ENCODE measurements at places on chromosomes 11 and 22. TPM values are rescaled to one million over a fixed set of nuclear protein-coding genes. Genes with fewer than 3 reads are reported as not detected.

- DNase-seq, result no peak
- H3K27me3 ChIP-seq, result no peaks in the 10 kb centered on the region
- H3K4me3 ChIP-seq, result no peak overlapping the region
- no peaks in the 10 kb centered on the region for H3K4me1 ChIP-seq
- no peaks in the 10 kb centered on the region for H3K36me3 ChIP-seq
- no peak overlapping the region for H3K27ac ChIP-seq
Measured at GRCh38 chr11:1906181-1906580, 13.3 kb upstream of the TNNT3 start.

DNA sequence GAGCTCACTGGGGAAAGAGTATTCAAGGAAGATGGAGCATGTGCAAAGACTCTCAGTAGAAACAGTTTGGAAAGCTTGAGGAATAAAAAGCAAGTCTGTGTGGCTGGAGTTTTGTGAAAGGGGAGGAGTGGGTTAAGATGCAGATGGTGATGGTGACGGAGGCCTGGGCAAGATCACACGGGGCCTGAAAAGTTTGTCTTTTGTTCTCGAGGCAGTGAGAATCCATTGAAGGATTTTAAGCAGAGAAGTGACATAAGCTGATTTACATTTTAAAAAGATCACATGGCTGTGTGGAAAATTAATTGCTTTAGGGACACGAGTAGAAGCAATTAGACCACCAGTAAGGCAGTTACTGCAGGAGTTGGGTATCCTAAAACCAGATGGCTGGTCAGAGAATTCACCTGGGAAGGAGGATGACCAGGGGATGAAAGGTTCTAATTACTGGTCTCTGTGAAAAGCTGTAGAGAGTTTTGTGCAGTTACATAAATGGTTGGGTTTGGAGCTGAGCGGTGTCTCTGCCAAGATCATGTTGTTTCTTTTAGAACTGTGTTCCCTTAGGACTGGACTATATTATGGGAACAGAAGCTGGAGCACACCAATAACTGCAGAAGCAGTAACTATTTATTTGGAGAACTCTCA lies 7.1 kb downstream of the RRP8 start:
- H3K27ac ChIP-seq, result no peak overlapping the region
- no peak overlapping the region for H3K4me3 ChIP-seq
- H3K27me3 ChIP-seq, result no peaks in the 10 kb centered on the region
- H3K36me3 ChIP-seq, result peaks cover 66% of the 10 kb centered on the region
- DNase-seq, result no peak
- H3K4me1 ChIP-seq, result peaks cover 25% of the 10 kb centered on the region

GRCh38 chr22:46071451-46072109 lies 78.7 kb upstream of the PPARA start:
- H3K4me3 ChIP-seq, result peak overlapping the region; percentile 38
- H3K4me1 ChIP-seq, result peaks cover 56% of the 10 kb centered on the region
- peaks cover 10% of the 10 kb centered on the region for H3K27me3 ChIP-seq
- H3K36me3 ChIP-seq, result peaks cover 4% of the 10 kb centered on the region

- H3K27ac ChIP-seq, result no peak overlapping the region
- no peaks in the 10 kb centered on the region for H3K36me3 ChIP-seq
- H3K4me1 ChIP-seq, result no peaks in the 10 kb centered on the region
Measured at GRCh38 chr11:36312611-36313472, 16.8 kb downstream of the PRR5L start.

- H3K4me3 ChIP-seq, result peak overlapping the region; percentile 34
- peaks cover 10% of the 10 kb centered on the region for H3K4me1 ChIP-seq
- peak; percentile 59 for DNase-seq
- no peaks in the 10 kb centered on the region for H3K27me3 ChIP-seq
Measured at GRCh38 chr11:58927393-58928106, 11.7 kb upstream of the GLYATL1 start.

- H3K27ac ChIP-seq, result no peak overlapping the region
- no peak overlapping the region for H3K4me3 ChIP-seq
- no peaks in the 10 kb centered on the region for H3K4me1 ChIP-seq
- H3K27me3 ChIP-seq, result no peaks in the 10 kb centered on the region
Measured at GRCh38 chr11:130999992-131000770, 83.9 kb upstream of the SNX19 start.

DNA sequence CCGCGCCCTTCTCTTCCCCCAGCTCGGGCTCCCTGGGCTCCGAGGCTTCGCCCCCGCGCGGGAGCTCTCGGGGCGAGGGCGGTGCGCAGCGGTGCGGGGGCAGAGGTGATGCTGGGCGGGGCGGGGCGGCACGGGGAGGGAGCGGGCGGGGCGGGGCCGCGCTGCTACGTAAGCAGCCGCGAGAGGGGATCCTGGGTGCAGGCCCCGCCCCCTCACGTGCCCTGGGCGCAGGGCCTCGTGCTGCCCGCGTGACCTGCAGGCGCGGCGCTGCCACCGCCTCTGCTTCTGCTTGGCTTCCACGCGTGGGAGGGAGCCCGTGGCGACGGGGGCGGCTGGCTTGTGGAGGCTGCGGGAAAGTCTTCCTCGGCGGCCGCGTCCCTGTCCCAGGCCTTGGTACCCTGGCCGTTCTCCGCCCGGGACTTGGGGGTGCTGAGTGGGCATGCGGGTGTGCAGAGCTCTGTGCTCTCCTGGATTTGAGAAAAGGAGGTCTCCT lies 132.6 kb upstream of the HSD17B12 start:
- peaks cover 10% of the 10 kb centered on the region for H3K4me1 ChIP-seq
- H3K36me3 ChIP-seq, result no peaks in the 10 kb centered on the region
- peaks cover 29% of the 10 kb centered on the region for H3K27me3 ChIP-seq
- no peak overlapping the region for H3K27ac ChIP-seq
- no peak for DNase-seq

GRCh38 chr11:33320814-33321330 lies 63.7 kb downstream of the HIPK3 start:
- H3K27me3 ChIP-seq, result no peaks in the 10 kb centered on the region
- H3K36me3 ChIP-seq, result no peaks in the 10 kb centered on the region
- H3K27ac ChIP-seq, result no peak overlapping the region
- H3K4me3 ChIP-seq, result no peak overlapping the region
- DNase-seq, result no peak

ANKRD42 gene
- 10.0 TPM for total RNA-seq

OR5A2 gene
- not detected for total RNA-seq

NCF4 gene
- total RNA-seq, result 7.7 TPM

- peaks cover 2% of the 10 kb centered on the region for H3K4me1 ChIP-seq
- no peak for DNase-seq
- no peak overlapping the region for H3K27ac ChIP-seq
- H3K4me3 ChIP-seq, result no peak overlapping the region
Measured at GRCh38 chr22:31091106-31091975, 10.2 kb downstream of the SMTN start.

DNA sequence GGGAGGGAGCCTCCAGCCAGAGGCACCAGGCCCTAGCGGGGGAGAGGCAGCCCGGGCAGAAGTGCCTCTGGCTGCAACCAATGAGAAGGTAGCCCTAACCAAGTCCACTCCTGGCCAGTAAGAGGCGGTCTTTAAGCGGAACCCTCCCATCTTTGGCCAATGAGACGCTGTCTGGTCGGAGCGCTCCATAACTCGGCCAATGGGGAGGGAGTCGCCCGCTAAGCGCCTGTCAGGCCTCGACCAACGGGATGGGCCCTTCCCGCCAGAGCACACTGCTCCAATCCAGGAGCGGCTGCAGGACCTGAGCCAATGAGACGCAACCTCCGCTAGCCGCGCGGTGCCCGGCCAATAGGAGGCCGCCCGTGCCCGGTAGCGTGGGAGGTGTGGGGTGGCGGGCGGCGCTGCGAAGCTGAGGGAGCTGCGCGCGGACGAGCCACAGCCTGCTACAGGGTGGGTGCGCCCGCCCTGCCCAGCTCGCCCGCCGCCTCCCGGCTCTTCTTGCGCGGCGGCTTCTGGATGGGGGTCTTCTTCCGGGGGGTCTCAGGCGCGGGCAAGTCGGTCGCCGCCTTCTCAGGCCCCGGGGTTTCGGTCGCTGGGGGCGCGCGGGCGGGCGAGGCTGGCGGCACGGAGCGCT lies 12.6 kb downstream of the SCARF2 start:
- no peaks in the 10 kb centered on the region for H3K36me3 ChIP-seq
- H3K27ac ChIP-seq, result no peak overlapping the region
- peak; percentile 23 for DNase-seq

NEFH gene
- total RNA-seq, result 0.06 TPM

GRCh38 chr22:36021606-36022153 lies 6.9 kb downstream of the RBFOX2 start:
- no peak overlapping the region for H3K27ac ChIP-seq
- no peak overlapping the region for H3K4me3 ChIP-seq
- H3K27me3 ChIP-seq, result no peaks in the 10 kb centered on the region
- DNase-seq, result no peak
- H3K36me3 ChIP-seq, result no peaks in the 10 kb centered on the region

GRCh38 chr11:122584670-122585069 lies 70.9 kb upstream of the UBASH3B start:
- H3K27ac ChIP-seq, result no peak overlapping the region
- no peaks in the 10 kb centered on the region for H3K36me3 ChIP-seq
- H3K27me3 ChIP-seq, result peaks cover 4% of the 10 kb centered on the region
- peaks cover 8% of the 10 kb centered on the region for H3K4me1 ChIP-seq

DNA sequence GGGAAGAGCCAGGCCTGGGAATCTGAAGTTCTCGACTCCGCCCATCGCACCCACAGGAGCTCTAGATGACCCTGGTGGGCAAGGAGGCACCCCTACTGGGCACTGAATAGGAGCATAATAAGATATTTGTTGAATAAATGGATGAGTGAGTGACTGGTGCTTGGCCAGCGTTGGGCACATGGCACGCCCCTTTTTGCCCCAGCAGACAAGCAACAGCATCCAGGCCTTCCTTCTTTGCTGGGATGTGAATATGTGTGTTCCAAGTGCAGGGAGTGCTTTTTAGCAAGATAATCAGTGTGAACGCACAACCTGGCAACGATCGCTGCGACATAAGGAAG lies 443 bp upstream of the CELF1 start:
- no peaks in the 10 kb centered on the region for H3K27me3 ChIP-seq
- no peak overlapping the region for H3K27ac ChIP-seq
- H3K36me3 ChIP-seq, result peaks cover 4% of the 10 kb centered on the region

DNA sequence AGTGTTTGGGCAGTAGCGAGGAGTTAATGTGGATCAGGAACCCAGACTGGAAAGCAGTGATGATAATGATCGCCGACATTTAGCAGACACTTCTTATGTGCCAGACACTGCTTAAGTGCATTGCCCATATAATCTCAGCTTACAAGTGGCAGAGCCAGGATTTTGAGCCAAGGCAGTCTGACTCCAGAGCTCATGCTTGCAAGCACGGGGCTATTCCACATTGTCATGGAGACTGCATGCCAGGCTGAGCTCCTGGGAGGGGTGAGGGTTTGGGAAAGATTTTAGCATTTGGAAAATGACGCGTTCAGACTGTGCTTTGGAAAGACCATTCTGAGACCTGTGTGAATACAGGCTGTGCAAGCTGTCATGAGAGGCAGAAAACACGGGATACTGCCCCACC lies 302.7 kb downstream of the DDX10 start:
- no peaks in the 10 kb centered on the region for H3K4me1 ChIP-seq
- no peak overlapping the region for H3K27ac ChIP-seq
- no peak for DNase-seq
- no peaks in the 10 kb centered on the region for H3K36me3 ChIP-seq
- no peaks in the 10 kb centered on the region for H3K27me3 ChIP-seq

GRCh38 chr11:24896118-24896835 lies 399.4 kb downstream of the LUZP2 start:
- H3K4me1 ChIP-seq, result no peaks in the 10 kb centered on the region
- no peaks in the 10 kb centered on the region for H3K36me3 ChIP-seq
- no peak overlapping the region for H3K4me3 ChIP-seq
- no peaks in the 10 kb centered on the region for H3K27me3 ChIP-seq
- DNase-seq, result no peak

Data from CD4-positive, alpha-beta T cell (primary cell).